ENCODE measurements at places on chromosomes 5 and 9.

DNA sequence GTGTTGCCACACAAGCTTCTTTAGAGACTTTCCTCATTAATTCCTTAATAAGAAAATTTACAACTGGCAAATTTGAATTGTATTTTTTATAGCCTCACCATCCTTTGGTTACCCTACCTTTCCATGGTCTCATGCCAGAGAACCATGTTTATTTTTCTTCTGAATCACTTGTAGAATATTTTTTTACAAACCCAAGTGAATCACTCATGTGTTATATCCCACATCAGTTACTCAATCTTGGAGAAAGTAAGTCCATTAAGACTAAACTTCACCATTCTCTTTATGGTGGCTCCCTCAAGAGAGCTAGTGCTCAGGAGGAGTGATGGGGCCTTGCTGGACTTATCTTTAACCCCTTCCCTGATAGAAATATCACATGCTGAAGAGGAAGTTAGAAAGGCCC, 128.9 kb downstream of the SUSD1 start:
- DNase-seq: no peak

DNA sequence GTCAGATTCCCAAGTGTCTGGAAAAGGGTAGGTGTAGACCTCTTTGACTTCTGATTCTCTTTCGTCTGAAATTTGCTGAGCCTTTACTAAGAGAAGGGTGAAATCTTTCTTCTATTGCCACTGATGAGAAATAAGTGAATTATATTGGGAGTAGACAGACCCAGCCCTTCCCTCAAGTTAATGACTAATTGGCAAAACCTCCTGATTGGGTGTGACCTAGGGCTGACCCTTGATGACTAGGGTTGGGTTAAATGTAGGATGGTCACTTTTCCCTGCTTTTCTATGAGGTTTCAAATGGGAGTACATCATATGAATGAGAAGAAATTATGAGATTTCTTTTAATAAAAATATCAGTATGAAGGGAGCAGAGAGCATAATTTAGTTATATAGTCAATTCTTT, 73.4 kb upstream of the C5orf46 start:
- no peak for DNase-seq

DNA sequence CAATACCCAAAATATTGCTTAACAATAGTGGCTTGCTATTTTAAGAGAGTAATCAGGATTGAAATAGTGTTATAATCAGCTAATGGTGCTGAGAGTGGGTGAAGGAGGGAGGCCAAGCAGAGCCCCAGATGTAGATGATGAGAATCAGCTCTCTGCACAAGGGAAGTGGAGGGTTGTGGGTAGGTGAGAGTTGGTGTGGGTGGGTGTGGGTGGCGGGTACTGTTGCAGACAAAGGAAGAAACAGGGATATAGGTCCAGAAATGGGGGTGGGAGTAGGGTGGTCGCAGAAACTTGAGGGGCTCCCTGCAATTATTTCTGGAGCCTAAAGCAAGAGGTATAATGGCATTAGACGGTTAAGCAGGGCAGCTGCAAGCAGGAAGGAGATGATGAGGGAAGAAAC, 7.4 kb upstream of the ADCY2 start:
- no peak for DNase-seq

DNA sequence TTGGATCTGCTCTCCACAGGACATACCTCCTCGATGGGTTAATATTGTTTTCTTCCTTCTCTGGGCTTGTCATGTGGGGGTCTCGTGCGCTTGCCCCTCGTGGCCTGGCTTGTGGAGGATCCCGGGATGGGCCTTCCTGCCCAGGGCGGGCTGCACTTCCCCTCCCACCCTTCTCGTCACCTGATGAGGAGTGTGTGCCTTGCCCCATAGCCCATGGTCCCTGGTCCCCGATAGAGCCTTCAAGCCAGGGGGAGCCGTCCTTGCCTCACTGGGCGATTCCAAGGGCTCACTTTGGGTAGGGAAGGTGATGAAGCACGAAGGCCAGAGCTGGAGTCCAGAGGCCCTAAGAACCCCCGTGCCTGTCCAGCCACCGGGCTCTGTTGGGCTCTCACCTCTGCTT, 28.7 kb downstream of the DYNC2I2 start:
- DNase-seq: no peak

DNA sequence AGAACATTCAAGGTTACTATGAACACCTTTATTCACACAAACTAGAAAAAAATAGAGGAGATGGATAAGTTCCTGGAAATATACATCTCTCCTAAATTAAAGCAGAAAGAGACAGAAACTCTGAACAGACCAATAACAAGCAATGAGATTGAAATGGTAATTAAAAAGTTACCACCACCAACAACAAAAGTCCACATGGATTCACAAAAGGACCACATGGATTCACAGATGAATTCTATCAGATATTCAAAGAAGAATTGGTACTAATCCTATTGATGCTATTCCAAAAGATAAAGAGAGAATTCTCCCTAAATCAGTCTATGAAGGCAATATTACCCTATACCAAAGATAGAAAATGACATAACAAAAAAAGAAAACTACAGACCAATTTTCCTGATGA, 518.9 kb downstream of the PRDM9 start:
- no peak for DNase-seq

DNA sequence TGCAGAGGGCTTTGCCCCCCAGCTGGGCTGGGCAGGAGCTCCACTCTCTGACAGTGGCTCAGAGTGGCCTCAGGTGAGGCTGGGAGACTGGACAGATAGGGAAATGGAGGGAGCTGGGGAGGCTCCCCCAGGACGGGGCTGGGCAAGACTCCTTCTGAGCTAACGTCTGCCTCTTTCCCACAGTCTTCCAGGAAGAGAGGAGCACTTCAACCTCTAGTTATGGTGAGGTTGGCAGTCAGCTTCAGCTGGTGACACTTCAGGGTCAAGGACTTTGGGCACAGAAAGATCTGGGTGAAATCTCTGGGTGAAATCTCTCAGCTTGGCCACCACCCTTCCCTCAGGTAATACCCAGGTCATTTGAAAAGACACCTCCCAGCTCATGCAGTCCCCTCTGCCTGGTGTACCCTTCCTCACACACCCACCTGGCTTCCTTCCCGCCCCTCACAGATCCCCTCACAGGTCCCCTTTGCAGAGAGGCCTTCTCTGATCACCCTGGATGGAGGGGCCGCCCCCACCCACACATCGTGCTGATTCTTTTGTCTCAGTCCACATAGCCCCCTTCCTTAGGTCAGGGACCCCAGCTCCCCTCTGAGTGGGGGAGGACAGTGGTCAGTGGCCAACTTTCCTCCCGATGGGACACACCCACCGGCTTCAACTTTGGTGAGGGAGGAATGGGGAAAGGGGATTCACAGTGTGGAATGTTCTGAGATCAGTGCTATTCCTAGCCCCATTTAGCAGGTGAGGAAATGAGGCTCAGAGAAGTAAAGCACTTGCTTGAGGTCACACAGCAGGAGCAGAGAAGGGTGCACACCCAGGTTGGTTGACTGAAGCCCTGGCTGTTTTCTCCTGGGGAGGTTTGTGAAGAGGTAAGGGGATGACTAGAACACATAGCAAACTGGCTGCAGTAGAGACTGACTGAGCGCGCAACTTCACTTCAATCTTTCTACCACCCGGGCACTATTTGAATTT, 15.8 kb upstream of the NEURL1B start:
- DNase-seq: no peak

- DNase-seq: no peak
Observed at GRCh38 chr9:81410201-81410600, 279.1 kb downstream of the TLE1 start.

- DNase-seq: no peak
Observed at GRCh38 chr9:110334183-110334582, 3.5 kb downstream of the TXNDC8 start.

GRCh38 chr5:132785365-132785764, 8.3 kb upstream of the SEPTIN8 start:
- DNase-seq: no peak

- no peak for DNase-seq
Observed at GRCh38 chr5:23451156-23451555, 56.3 kb upstream of the PRDM9 start.

DNA sequence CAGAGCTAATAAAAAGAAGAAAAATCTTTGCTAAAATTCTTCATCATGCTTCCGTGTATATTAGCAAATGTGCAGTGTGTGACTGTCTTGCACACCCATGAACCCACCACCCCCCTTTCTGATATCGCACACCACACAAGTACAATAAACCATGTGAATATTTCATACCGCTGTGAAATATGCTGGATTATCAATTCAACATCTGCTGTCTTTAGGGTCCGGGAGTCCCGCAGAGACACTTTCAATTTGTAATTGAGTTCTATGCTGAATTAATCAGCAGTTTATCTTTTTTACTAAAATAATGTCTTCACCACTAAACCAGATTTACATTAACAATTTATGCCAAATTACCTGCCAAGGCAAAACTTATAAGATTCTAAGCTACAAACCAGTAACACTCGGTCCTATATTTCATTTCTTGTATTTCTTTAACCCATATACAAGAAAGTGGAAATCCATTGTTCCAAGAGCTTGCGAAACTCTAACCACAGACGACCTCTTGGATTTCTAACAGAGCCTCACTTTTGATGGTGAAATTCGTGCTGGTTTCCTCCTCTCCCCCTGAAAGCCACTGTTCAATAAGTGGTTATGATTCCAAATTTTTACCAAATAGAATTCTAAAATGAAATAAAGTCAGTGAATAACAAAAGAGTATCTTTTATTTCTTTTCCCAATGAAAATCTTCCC, 44.2 kb downstream of the PSMB7 start:
- DNase-seq: no peak

DNA sequence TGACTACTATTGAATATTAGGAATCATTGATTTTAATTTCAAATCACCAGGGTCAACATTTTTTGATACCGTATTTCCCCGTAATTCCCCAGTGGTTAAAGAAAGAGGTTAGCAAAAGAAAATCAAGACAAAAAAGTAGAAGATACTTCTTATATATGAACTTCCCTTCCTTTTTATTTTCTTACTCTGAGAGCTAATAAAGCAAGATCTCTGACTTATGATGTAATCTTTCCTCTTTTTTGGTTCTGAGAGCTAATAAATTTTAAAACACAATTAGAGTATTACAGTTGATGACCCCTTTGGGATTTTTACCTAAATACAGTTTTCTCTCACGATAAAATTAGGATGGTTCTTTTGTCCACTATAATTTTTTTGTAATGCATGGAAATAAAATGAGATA, 9.2 kb upstream of the FYB1 start:
- no peak for DNase-seq

DNA sequence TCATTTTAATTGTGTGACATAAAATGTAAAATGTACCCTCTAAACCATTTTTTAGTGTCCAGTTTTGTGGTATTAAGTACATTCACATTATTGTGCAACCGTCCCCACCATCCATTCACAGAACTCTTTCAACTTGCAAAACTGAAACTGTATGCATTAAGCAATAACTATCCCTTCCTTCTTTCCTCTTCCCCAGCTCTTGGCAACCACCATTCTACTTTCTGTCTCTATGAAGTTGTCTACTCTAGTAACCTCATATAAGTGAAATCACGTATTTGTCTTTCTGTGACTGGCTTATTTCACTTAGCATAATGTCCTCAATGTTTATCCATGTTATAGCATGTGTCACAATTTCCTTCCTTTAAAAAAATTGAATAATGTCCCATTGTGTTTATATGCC, 142.4 kb downstream of the C9orf152 start:
- DNase-seq: no peak

DNA sequence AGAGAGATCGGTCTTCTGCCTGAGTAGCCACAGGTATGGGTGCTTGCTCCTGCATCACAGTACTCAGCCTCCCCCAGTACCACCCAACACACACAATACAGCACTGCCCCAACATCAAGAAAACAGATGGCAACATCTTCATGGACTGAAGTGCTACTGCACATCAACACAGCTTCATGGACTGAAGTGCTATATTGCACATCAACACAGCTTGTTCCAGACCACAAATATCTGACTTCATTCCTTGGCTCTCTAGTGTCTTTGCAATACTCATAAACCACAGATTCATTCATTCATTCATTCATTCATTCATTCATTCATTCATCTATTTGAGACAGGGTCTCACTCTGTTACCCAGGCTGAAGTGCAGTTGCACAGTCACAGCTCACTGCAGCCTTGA, 31.1 kb upstream of the PCA3 start:
- DNase-seq: no peak

DNA sequence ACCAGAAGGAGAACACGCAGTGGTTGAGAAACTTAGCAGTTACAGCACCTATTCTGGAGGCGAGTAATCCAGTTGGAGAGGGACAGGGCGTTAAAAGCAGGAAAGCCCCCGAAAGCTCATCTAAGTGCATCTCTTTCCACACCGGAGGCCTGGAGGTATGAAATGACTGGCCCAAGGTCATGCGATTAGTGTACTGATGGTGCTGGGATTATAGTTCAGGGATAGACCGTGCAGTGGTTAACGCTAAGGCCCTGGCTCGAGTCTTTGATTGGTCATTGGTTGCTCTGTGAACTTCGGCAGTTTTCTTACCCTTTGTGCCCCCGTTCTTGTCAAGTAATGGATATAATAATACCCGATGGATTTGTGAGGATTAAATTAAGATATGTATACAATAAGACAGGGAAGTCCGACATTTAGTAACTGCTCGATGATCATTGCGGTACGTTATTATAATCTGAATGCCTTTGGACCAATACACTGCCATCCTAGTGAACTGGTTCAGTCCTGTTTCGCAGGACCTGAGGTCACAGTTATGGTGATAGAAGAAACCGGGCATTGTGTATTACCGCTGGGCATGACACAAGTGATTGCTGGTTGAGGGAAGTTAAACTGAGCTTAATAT, 960 bp downstream of the CANX start:
- DNase-seq: no peak

DNA sequence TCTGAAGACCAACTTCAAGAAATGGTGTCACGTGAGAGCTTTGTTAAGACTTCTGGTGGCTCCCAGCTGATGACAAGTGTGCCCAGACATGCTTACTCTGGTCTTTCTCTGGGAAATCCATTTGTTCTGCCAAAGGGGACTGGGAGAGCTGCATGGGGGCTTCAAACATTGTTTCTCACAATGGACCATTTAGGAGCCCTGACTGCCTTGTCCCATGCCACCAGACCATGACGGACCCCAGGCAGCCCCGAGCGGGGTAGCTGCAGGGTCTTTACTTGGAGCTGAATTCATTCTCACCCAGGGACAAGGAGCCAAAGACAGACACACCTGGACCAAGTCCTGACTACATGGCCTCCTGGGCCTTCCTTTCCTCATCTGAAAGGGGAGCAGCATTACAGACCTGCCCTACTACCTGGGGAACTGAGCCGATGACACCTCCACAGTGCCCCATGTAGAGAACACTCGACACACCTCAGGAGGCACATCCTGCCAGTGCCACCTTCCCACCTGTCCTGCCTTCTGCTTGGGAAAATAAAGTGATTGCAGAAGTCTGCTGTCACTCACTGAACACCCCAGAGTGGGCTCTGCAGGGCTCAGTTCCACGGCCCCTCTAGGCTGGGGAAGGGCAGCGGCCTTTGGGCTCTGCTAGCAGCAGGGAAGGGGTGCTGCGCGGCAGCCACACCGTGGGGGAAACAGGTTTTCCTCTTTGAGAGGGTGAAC, 169.0 kb downstream of the DAB2IP start:
- no peak for DNase-seq
